A549 treated with RU486 at 1 μM for 4 hours (cell line): ENCODE measurements at places on chromosomes 13 and 19. TPM values are rescaled to one million over a fixed set of nuclear protein-coding genes. Genes with fewer than 3 reads are reported as not detected.

Gene MAP2K2
- total RNA-seq, result 100 to 148 TPM (median 145 TPM) in 5 replicates

Gene CKM
- total RNA-seq, result not detected in 5 replicates

Gene RFPL4AL1
- not detected in 5 replicates for total RNA-seq

Gene KLK15
- not detected in 5 replicates for total RNA-seq

Gene CCDC169
- 0.29 to 0.57 TPM (median 0.38 TPM) in 4 of 5 replicates, not detected in the other for total RNA-seq

Gene CBARP
- total RNA-seq, result 2.5 to 5.5 TPM (median 3.9 TPM) in 5 replicates

Gene ZNF490
- 0.45 to 0.81 TPM (median 0.66 TPM) in 5 replicates for total RNA-seq

Gene SOX1
- total RNA-seq, result not detected in 5 replicates

Gene EDDM13
- not detected in 5 replicates for total RNA-seq

Gene TRPC4
- total RNA-seq, result 0.03 to 0.25 TPM (median 0.12 TPM) in 4 of 5 replicates, not detected in the other

Gene CACNA1A
- 0.07 to 0.37 TPM (median 0.25 TPM) in 4 of 5 replicates, not detected in the other for total RNA-seq

Gene WDR88
- 0.16 TPM in 1 of 5 replicates, not detected in the others for total RNA-seq
